ENCODE measurements at places on chromosomes 3 and 15.

GRCh38 chr15:78565951-78566774, 843 bp downstream of the CHRNA5 start:
- no peak for DNase-seq

GRCh38 chr15:77857419-77857818, 220.1 kb downstream of the TBC1D2B start:
- no peak for DNase-seq

DNA sequence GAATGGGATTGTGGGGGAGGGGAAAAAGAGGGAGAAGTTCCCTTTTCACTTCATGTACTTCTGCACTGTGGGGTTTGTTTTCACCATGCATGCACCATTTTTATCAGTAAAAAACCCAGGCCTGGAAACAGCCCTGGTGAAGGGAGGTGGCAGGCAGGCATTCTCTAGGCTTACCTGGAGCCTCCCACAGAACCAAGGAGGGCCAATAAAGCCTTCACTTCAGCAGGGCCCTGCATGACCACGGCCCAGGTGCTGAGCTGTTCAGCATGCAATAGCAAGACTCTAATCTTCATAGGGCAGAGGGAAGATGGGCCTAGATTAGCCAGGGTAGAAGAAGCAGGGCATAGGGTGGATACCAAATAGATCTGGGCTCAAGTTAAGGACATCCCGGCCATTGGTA, 49.6 kb downstream of the SCN5A start:
- DNase-seq, result no peak

DNA sequence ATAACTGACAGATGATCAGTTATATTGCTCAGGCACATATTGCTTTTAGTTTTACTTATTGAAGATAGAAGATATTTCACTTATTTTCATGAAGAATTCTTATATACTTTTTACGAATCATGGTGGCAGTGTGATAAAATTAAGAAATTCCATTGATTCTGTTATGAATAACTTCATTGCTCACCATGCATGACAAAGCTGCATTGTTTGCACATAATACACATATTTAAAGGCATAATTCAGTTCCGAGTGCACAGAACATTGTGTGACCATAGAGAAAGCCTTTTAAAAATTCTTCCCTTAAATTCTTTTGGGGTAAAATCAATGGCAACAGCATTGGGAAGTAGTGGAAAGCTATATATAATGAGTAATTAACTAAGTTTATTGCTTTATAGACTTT, 82.5 kb upstream of the NAALADL2 start:
- DNase-seq, result no peak

DNA sequence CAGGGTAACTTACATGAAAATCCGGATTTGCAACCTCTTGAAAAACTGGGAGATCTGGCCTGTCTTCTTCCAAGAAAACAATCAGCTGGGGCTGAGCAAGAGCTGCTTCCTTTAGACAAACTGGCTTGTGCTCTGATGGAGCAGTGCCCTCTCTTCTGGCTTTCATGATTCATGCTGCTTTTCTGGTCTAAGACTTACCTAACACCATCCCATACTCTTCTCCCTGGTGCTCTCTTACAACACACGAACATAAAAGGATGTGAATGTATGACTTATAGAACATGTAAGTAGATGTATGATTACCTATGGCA, 9.9 kb downstream of the TJP1 start:
- DNase-seq, result no peak

GRCh38 chr3:193701953-193702635, 109.1 kb downstream of the OPA1 start:
- no peak for DNase-seq

DNA sequence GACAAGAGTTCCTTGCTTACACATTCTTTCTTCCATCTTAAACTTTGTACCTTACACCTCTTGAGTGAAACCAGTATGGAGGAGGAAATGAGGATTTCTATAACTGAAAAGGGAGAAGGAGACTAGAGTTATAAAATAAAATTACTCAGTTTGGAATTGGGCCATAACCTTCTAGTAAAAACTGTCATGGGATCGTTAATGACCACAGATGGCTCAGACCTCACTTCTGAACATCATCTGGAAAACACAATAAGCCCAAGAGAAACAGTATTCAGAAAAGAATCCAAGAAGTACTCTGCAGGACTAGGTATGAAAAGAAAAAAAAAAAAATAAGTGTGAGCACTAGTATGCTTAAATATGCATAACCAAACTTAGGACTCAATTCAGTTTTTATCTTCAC, 12.1 kb downstream of the GAP43 start:
- no peak for DNase-seq

GRCh38 chr3:24522146-24522579, 27.5 kb upstream of the THRB start:
- no peak for DNase-seq

- DNase-seq, result no peak
Observed at GRCh38 chr3:151400341-151400740, 15.8 kb upstream of the P2RY12 start.

DNA sequence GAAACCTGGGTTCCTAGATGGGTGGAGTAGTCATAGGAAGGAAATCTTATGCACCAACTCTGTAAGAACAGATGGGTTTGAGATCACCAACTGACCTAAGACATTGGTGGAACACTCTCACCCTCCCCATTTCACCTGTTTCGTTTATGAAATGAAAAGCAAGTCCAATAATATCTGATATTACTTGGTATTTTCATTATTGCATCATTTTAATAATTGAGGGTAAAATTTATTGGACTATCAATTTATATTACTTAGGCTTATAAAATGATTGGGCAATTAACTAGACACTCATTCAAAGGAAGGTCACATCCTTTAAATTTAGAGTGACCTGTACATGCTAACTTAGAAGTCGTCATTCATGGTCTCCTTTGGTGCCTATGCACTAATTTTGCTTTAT, 503.9 kb downstream of the TAFA4 start:
- DNase-seq, result no peak

- DNase-seq, result no peak
Observed at GRCh38 chr3:86856711-86857110, 134.2 kb downstream of the VGLL3 start.

DNA sequence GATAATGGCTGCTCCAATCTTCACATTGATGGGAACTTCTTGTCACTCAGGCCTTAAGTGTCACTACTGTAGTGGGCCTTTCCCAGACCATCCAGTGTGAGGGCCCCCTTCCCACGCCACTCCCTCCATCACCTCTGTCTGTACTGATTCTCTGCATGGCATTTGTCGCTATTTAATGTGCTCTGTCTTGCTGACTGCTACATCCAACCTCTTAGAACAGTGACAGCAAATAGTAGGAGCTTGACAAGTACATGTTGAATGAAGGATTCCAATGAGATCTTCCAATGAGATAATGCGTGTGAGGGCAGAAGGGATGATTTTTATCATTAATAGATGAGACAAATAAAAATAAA, 5.6 kb upstream of the CCR9 start:
- no peak for DNase-seq

GRCh38 chr3:14280326-14280725, 101.7 kb downstream of the LSM3 start:
- DNase-seq, result no peak

GRCh38 chr15:88650556-88650955, 11.7 kb downstream of the ISG20 start:
- DNase-seq, result no peak

DNA sequence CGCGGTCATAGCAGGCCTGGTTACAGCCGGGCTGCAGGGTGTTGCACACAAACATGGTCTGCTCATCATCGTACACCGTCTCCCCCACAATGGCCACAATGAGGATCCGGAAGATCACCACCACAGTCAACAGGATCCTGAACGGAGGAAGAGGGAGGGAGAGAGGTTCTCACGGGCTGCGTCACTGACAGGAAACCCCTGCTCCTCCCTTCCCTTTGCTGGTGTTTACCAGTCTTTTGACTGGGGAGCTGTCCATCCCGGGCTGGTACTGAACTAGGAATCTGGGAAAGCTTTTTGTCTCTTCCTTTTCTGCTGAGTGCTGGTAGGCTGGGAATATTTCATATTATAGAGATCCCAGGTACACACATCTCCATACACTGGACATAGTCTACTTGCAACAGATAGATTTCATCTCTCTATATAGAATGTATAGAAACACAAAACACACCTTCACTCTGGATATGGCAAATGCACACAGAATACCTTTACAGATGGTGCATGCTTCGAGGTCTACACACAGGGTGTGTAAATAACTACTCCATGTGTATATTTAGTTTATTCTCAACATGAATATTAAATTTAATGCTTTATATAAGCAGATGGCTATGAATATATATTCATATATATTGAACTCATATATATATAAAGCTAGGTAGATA, 1.4 kb downstream of the GJD2 start:
- DNase-seq, result no peak

DNA sequence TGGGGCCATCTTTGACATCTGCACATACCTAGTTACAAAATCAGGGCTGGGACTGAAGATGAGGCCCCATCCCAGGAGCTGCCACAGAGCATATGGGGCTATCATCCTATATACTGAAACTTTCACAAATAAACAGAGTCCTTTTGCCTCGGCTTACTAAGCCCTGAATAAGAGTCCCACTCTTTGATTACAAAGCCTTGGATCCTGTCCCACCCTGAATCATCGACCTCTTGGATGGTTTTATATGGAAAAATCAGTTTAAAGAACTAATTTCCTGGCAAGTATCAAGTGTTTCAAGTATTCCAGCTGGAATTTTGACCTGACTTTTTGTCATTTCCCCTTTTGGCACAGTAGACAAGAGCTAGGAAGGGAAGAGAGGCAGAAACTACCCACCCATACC, 331.3 kb upstream of the FRG2C start:
- no peak for DNase-seq

- no peak for DNase-seq
Observed at GRCh38 chr3:62238003-62238402, 135.3 kb downstream of the FEZF2 start.

- DNase-seq, result no peak
Observed at GRCh38 chr3:69320871-69321271, 65.0 kb downstream of the FRMD4B start.

DNA sequence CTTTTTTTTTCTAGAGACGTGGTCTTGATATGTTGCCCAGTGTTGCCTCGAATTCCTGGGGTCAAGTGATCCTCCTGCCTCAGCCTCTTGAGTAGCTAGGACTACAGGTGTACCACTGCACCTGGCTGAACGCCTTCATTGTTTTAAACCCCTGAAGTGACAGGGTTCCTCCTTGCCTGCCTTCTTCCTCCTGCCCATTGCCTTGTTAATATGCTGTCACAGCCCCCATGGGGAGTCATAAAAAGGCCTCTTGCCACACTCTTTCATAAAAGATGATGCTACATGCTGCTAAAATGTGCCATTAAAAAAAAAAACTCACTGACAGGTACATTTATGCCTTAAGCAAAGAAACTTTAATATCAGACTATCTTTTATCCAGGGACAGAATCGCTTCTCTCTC, 116.8 kb upstream of the SKOR1 start:
- DNase-seq, result peak; percentile 23

- no peak for DNase-seq
Observed at GRCh38 chr3:52367891-52368880, 52.1 kb downstream of the DNAH1 start.
